T1000 (cell line): ENCODE measurements at places on chromosomes 16 and 17.
A peak's percentile ranks its signal among the peaks of the same experiment; 100 is the strongest.

DNA sequence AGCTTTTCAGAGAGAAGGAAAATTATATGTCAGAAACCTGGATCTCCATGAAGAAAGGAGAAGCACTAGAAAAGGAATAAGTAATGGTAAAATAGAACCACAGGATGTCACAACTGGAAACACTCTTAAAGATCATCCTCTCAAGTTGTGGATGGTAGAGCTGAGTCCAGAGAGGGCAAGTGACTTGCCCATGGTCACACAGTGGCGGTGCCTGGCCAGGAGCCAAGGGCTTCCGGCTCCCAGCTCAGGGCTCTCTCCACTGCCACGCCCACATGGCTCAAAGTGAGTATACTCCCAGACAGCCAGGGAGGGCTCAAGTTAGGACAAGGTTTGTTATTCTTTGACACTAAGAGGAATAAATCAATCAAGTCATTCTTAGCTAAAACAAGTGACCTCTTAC is 159.8 kb downstream of the COPRS start:
- DNase-seq: no peak

DNA sequence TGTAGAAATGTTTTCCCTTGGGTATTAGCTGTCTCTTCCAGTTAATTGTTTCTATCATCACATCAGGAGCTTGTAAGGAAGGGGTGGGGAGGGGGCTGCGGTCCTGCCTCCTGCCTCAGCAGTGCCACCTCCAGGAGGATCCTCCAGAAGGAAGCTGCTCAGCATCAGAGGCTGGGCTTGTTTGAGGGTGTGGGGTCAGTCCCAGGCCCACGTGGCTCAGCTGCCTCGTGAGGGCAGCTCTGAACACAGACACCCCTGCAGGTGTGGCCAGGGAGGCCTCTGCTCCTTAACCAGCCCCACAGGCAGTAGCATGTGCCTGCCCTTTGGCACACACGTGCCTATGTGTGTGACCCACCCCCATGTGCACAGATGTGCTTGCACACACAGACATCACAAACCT is 46.3 kb downstream of the MRM1 start:
- DNase-seq: no peak

- no peak for DNase-seq
Measured at GRCh38 chr17:64775701-64776570, 113.8 kb upstream of the SMURF2 start.

DNA sequence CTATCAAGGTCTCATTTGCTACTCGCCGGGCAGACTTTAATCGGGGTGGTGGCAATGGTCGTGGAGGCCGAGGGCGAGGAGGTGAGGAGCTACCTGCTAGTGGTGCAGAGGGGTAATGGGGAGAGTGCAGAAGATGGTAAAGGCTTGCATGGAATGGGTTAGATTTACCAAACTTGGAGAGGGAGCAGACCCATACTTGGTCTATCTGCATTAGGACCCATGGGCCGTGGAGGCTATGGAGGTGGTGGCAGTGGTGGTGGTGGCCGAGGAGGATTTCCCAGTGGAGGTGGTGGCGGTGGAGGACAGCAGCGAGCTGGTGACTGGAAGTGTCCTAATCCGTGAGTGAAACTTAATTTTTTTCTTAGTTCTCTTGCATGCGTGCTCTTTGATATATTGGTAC is 10.1 kb downstream of the FUS start:
- DNase-seq: no peak

- DNase-seq: peak; percentile 31
Measured at GRCh38 chr16:87017371-87018012, 299.7 kb downstream of the C16orf95 start.
